ENCODE measurements at places on chromosomes 3 and 15.

- DNase-seq = peak; percentile 90
These were observed at the start of gene TMEM42 for GRCh38 chr3:44861412-44862225. Gene TMEM42, plus strand, starts transcription at chr3:44861912. Its CDS starts 13 bp downstream, at chr3:44861925.

DNA sequence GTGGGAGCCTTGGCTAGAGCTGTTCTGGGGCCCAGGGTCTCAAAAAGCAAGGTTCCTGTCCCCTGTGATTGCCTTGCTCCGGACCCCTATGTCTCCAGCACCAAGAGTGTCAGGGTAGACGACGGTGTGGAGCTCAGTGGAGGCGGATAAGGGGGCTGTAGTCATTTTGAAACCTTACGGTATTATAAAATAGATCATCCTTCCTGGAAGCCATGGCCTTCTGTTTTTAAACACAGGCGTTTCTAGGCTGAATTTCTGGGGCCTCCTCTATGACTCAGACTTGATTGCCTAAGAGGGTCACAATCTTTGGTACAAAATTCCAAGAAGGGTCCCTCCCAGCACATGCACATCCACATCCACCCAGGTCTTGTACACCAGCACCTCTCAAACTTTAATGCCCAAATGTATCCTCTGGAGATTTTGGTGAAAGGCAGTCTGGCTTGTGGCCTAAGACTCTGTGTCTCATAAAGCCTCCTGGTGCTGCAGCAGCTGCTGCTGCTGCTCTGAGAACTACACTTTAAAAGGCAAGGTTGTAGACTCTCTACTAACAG is 70.5 kb upstream of the XCR1 start:
- DNase-seq = peak; percentile 88

GRCh38 chr3:34073961-34074360 is 275.5 kb downstream of the PDCD6IP start:
- no peak for DNase-seq

GRCh38 chr15:39270934-39271333 is 309.9 kb upstream of the THBS1 start:
- DNase-seq = peak; percentile 27

DNA sequence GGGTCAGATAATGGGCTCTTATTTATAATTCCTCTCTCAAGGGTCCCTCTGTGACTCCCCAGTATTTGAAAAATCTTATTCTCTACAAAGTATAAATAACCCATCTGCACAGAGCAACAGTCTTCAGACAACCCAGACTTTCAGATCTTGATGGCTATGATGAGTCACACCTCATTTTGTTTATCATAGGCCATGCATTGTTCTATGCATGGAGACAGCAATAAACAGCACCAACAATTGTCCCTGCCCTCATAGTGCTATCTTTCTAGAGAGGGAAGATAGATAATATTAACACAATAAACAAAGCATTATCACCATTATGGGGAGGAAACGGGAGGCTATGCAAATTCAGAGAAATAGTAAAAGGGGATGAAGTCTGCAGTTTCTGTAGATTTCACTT is 13.4 kb downstream of the FHIT start:
- no peak for DNase-seq

- no peak for DNase-seq
These were observed 45.9 kb upstream of the THUMPD3 start for GRCh38 chr3:9316881-9317361.

GRCh38 chr3:60202052-60202726 is 1049.1 kb downstream of the FHIT start:
- DNase-seq = no peak

GRCh38 chr3:137792626-137793271 is 28.6 kb downstream of the SOX14 start:
- peak; percentile 14 for DNase-seq

- no peak for DNase-seq
These were observed 151.3 kb upstream of the SLITRK3 start for GRCh38 chr3:165347526-165347925.

- DNase-seq = peak; percentile 59
These were observed 21.6 kb upstream of the PSTPIP1 start for GRCh38 chr15:76973362-76973743.

GRCh38 chr3:123282461-123282860 is 80.7 kb downstream of the SEC22A start:
- no peak for DNase-seq

DNA sequence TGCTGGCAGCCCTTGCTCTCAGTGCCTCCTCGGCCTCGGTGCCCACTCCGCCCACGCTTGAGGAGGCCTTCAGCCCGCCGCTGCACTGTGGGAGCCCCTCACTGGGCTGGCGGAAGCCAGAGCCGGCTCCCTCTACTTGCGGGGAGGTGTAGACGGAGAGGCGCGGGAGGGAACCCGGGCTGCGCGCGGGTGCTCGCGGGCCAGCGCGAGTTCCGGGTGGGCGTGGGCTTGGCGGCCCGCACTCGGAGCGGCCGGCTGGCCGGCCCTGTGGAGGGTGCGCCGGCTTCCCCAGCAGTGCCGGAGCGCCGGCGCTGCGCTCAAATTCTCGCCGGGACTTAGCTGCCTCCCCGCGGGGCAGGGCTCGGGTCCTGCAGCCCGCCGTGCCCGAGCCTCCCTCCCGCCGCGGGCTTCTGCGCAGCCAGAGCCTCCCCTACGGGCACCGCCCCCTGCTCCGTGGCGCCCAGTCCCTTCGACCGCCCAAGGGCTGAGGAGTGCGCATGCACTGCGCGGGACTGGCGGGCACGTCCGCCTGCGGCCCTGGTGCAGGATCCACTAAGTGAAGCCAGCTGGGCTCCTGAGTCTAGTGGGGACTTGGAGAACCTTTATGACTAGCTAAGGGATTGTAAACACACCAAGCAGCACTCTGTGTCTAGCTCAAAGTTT is 231.5 kb downstream of the EFHB start:
- no peak for DNase-seq

- peak; percentile 33 for DNase-seq
These were observed 16.6 kb downstream of the TMOD2 start for GRCh38 chr15:51768018-51768417.

DNA sequence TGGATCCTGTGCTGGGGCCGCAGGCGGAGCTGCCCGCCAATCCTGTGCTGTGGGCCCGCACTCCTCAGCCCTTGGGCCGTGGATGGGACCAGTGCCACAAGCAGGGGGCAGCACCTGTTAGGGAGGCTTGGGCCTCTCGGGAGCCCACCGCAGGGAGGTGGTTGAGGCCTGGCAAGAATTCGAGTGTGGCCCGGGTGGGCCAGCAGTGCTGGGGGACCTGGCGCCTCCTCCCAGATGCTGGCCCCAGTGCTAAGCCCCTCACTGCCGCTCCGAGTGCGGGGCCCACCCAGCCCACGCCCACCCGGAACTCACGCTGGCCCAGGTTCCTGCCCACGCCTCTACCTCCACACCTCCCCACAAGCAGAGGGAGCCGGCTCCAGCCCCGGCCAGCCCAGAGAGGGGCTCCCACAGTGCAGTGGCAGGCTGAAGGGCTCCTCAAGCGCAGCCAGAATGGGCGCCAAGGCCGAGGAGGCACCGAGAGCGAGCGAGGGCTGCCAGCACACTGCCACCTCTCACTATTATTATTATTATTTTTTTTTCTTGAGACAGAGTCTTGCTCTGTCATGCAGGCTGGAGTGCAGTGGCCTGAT is 31.4 kb upstream of the TBL1XR1 start:
- DNase-seq = no peak

DNA sequence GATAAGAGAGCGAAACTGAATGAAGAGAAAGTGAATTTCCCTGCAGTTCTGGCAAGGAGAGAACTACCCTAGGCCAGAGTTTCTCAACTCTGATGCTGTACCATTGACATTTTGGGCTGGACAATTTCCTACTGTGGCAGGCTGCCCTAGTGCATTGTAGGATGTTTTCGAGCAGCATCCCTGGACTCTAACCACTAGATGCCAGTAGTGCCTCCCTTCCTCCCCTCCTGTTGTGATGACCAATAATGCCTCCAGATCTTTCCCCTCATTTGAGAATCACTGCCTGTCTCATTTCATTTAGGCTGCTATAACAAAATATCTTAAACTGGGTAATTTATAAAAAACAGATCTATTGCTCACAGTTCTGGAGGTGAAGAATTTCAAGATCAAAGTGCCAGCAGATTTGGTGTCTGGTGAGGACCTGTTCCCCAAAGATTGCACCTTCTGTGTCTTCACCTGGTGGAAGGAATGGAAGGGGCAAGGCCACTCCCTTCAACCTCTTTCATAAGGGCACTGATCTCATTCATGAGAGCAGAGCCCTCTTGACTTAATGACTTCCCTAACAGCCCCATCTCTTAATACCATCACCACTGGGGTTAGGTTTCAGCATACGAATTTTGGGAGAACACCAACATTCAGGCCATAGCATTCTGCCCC is 188.9 kb upstream of the MEIS2 start:
- DNase-seq = no peak

- no peak for DNase-seq
These were observed 10.6 kb upstream of the CCDC80 start for GRCh38 chr3:112651516-112651915.

- DNase-seq = peak; percentile 66
These were observed 98.9 kb downstream of the EOMES start for GRCh38 chr3:27623085-27623753.

GRCh38 chr3:28949580-28949979 is 331.3 kb upstream of the RBMS3 start:
- DNase-seq = no peak

DNA sequence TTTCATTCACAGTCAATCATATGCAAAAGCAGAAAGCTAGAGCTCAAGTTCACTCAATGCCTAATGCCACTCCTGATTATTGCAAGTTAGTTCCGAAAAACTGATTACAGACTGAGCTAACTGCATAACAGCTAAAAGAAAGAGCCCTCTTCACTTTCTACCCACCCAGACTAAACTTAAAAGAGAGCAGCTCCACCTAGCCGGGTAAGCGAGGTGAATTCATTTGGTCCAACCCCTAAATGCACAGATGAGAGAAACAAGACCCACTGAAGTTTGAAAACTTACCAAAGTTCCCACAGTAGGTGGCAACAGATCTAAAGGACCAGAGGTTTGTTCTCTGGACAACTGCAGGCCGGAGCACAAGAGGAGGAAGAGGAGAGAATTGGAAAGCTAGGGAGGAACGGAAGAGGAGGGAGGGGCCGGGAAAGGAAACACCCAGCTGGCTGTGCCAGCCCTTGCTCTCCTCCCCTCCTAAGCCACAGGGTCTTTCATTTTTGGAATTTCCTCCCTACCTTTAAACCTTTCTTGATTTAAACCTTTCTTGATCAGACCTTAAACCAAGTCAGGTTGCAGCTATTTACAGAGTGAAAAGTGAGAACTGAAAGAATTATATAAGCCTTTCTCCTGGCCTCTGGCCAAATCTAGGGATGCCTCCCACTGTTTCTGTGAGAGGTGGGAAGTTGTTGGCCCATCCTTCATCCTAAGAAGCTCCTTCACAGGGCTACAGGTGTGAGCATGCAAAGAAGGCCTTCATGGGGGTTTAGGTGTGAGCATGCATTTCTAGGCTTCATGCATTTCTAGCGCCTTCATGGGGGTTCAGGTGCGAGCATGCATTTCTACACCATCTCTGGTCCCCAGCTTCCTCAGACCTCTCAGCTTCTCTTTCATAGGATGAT is 114.7 kb upstream of the LMOD3 start:
- DNase-seq = no peak

DNA sequence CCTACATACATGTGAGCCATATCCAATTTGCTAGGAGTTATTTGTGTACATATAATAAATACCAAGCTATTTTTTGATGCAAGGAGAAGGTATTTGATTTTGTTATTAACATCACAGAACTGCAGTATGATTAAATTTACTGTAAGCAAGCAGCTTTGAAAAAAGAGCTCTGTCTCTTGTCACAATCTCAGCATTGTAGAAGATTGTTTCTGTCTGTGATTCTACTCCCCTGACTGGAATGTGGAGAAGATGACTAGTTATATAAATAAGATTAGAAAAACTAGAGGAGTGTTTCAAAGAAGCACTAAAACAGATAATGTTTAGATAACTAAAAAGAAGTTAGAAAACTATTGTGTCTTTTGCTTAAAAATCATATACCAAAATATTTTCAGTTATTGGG is 17.1 kb upstream of the DCBLD2 start:
- no peak for DNase-seq

DNA sequence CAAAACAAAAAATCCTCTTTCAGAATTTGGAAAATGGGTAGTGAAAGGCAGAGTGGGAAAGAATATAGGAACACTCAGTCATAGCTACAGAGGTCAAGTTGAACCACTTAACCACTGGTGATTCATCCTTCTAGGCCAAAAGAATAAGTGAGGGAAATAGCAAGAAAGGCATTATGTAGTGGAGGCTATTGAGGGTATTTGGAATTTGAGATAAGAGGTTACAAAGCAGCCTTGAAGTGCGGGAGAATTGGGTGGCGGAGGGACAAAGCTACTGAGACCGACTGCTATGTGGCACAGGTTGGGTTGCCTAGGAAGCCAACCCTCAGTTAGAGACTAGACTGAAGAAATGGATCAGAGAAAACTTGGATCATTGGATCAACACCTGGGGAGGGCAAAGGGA is 109.5 kb downstream of the SYNPR start:
- DNase-seq = no peak

DNA sequence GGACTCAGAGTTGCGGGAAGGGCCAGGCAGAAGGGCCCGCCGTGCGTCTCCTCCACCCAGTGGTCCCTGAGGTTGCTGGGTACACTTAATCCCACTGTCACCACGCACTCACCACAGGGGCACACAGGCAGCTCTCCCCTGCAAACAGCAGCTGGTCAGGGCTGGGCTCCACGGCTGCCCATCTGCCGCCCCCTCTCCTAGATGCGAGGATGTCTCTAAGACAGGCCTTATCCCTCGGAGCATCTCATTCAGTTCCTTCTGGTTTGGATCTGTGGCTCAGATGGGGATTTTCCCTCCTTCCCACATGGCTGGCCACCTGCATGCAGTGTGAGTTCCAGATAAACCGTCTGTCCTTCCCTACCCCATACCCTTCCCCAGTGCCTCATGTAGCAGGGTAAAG is 26.3 kb downstream of the MRPS11 start:
- no peak for DNase-seq

DNA sequence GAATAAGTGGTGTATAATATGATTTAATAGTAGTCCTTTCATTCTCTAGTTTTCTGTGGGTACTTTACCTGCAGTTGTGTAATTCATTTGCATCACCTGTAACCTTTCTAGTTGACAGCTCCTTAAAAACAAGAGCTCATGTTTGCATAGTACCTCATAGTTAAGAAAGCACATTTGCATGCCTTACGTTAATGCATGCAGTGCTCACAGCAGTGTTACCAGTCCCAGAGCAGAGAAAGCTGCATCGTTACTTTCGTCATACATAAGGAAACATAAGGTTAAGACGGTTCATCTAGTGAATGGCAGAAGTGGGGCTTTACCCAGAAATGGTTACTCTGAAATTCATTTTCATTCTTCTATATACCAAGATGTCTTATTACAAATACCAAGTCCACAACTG is 111.3 kb downstream of the AKAP13 start:
- peak; percentile 52 for DNase-seq
